ENCODE measurements at places on chromosomes 7 and 10. TPM values are rescaled to one million over a fixed set of nuclear protein-coding genes. Genes with fewer than 3 reads are reported as not detected.

The PAPOLB gene
- total RNA-seq = 0.25 TPM

GRCh38 chr10:21823617-21824016, 179.9 kb downstream of the DNAJC1 start:
- H3K36me3 ChIP-seq = no peaks in the 10 kb centered on the region
- no peak for DNase-seq
- no peaks in the 10 kb centered on the region for H3K4me1 ChIP-seq
- no peaks in the 10 kb centered on the region for H3K27me3 ChIP-seq

The CYP3A7 gene
- total RNA-seq = 0.71 TPM

DNA sequence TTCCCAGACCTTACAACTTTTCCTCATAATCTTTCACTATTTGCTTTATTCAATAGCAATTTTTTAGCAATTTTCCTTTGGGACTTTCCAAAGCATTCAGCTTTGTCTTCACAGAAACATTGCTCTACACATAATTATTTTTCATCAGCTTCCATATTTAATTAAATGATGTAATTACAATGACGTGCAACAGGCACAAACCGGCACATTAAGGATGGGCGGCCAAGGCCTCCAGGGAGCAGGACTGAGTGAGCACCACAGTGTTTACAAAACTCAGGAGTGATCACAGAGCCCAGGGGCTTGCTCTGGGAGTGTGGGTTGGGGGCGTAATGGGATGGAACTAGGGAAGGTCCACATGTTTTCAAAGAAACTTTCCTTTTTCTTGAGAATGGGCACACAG, 69.8 kb downstream of the MAD1L1 start:
- peaks cover 6% of the 10 kb centered on the region for H3K4me1 ChIP-seq
- no peak for DNase-seq
- no peak overlapping the region for H3K4me3 ChIP-seq
- H3K27me3 ChIP-seq = no peaks in the 10 kb centered on the region

GRCh38 chr7:12683678-12684585, 3.5 kb upstream of the ARL4A start:
- no peak overlapping the region for H3K27ac ChIP-seq
- H3K36me3 ChIP-seq = no peaks in the 10 kb centered on the region
- no peaks in the 10 kb centered on the region for H3K27me3 ChIP-seq
- peak; percentile 33 for DNase-seq

- no peak overlapping the region for H3K27ac ChIP-seq
- H3K36me3 ChIP-seq = no peaks in the 10 kb centered on the region
- DNase-seq = no peak
- H3K4me1 ChIP-seq = peaks cover 1% of the 10 kb centered on the region
- no peaks in the 10 kb centered on the region for H3K27me3 ChIP-seq
These were observed 92.9 kb downstream of the SVOPL start for GRCh38 chr7:138608275-138608674.

GRCh38 chr7:45400680-45401079, 173.5 kb upstream of the ADCY1 start:
- no peaks in the 10 kb centered on the region for H3K27me3 ChIP-seq
- no peak overlapping the region for H3K27ac ChIP-seq
- H3K36me3 ChIP-seq = no peaks in the 10 kb centered on the region
- no peak overlapping the region for H3K4me3 ChIP-seq
- no peaks in the 10 kb centered on the region for H3K4me1 ChIP-seq

DNA sequence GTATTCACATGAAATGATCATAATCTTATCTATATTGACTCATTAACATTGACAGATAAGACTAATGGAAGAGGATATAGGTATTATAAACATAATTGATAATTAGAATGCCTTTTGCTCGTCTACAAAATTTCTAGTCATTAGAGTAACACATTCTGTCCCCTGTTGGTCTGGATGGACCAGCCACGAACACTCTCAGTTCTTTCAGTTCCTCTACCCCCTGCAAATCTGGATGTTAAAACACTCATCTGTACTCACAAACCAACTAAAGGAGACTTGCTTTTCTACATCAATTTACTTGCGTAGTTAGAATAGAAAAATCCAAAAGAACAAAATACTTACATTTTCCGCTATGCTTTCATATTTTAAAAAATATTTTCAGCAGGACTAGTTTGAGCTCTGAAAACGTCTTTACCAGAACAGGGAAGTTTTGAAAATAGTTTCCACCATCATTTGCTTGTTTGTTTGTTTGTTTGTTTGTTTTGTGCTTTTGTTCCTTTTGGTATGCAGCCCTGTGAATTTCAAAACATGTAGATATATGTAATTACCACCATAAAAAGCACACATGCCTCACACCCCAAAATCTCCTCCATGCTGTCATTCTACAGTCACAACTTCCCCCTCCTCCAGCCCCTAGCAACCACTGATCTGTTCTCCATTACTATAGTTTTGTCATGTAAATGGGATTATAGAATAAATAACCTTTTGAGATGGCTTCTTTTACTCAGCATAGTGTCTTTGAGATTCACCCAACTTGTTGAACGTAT, 103.8 kb downstream of the FZD1 start:
- H3K27ac ChIP-seq = no peak overlapping the region
- no peaks in the 10 kb centered on the region for H3K36me3 ChIP-seq
- H3K27me3 ChIP-seq = no peaks in the 10 kb centered on the region

DNA sequence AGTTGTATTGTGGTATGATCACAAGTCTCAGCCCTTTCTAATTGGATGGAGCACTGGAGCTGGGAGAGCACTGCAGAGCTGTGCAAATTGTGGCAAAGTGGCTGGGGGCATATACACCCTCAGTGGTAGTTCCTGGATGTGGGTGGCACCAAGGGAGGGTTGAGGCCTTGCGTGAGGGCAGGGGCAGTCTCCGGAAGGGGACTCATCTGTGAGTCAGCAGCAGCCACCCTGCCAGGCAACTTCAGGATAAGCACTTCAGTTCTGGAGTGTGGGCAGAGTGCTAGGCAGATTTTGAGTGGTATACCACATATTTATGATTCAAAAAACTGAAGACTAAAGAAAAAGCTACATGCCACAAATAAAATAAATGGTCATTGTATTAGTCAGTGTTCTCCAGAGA, 210.5 kb downstream of the ETV1 start:
- no peaks in the 10 kb centered on the region for H3K4me1 ChIP-seq
- no peak overlapping the region for H3K4me3 ChIP-seq
- DNase-seq = peak; percentile 49
- H3K36me3 ChIP-seq = no peaks in the 10 kb centered on the region
- H3K27ac ChIP-seq = no peak overlapping the region

DNA sequence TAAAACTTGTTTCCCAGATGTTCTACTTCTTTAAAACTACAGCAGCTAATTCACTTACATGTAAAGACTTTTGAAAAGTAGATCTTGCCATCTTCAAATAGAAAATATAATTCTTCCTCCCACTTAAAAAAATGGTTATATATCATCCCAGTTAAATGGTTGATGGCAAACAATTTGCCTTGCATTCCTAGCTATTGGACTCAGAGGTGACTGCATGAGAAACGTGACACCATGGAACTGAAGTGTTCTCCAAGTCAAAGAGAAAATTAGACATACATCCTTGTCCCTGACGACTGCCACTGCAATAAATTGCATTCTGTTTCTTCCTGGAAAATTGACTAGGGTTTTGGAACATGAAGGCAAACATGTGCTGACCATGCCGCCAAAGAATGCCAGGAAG, 95.0 kb upstream of the POM121L12 start:
- no peak for DNase-seq
- H3K4me3 ChIP-seq = no peak overlapping the region
- H3K4me1 ChIP-seq = no peaks in the 10 kb centered on the region
- H3K27me3 ChIP-seq = no peaks in the 10 kb centered on the region

- H3K4me3 ChIP-seq = no peak overlapping the region
- DNase-seq = no peak
- H3K27ac ChIP-seq = no peak overlapping the region
- no peaks in the 10 kb centered on the region for H3K4me1 ChIP-seq
These were observed 54.0 kb downstream of the RAPGEF5 start for GRCh38 chr7:22302951-22303423.
